ENCODE measurements at places on chromosomes 13 and 19.

- DNase-seq = no peak
Observed at GRCh38 chr13:20473139-20473538, 52.5 kb downstream of the CRYL1 start.

DNA sequence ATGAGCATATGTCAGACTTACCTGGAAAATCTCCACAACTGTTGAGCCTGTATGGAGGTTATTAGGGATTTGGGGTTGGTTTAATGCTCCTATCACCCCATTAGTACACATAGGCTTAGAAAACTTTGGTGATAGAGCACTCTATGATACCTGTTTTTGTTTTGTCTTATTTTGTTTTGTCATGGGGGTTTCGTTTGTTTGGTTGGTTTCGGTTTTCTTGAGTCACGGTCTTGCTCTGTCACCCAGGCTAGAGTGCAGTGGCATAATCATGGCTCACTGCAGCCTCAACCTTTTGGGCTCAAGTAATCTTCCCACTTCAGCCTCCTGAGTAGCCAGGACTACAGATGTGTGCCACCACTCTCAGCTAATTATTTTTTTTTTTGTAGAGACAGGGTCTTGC lies 70.0 kb downstream of the MZT1 start:
- no peak for DNase-seq

DNA sequence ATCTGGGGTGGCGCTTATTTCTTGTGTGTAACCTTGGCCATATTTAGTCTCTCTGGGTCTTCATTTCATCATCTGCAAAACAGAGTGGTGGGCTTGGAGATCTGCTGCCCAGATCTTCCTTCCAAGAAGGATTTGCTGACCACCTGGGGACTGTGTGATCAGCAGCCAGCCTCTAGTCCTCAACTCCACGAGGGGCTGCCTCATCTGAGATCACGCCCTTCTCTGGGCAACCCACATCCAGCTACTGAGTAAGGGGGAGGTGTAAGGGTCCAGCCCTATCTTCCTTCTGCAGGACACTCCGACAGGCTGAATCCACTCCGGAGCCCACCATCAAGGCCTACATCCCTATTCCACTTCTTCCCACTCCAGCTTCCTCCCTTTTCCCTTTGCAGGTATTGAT lies 57.9 kb downstream of the CHST8 start:
- no peak for DNase-seq

DNA sequence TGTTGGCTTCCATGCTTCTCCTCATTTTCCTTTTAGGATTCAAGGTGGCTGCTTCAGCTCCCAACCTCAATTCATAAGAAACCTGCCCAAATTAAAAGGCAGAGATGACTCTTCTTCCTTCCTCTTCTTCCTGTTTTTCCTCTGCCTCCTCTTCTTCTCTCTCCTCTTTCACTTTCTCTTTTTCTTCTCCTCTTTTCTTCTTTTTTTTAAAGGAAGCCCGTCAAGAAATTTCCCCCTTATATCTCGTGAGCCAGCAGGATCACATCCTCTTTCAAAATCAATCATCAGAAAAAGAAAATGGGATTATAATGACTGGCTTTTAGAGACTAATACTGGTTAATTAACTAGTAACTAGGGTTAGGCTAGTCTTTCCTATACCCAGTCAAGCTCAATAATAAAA lies 220.3 kb downstream of the NBEA start:
- DNase-seq = no peak

- no peak for DNase-seq
Observed at GRCh38 chr13:24613128-24613527, 67.1 kb upstream of the ATP12A start.
